ENCODE measurements at places on chromosomes 5 and 9.

DNA sequence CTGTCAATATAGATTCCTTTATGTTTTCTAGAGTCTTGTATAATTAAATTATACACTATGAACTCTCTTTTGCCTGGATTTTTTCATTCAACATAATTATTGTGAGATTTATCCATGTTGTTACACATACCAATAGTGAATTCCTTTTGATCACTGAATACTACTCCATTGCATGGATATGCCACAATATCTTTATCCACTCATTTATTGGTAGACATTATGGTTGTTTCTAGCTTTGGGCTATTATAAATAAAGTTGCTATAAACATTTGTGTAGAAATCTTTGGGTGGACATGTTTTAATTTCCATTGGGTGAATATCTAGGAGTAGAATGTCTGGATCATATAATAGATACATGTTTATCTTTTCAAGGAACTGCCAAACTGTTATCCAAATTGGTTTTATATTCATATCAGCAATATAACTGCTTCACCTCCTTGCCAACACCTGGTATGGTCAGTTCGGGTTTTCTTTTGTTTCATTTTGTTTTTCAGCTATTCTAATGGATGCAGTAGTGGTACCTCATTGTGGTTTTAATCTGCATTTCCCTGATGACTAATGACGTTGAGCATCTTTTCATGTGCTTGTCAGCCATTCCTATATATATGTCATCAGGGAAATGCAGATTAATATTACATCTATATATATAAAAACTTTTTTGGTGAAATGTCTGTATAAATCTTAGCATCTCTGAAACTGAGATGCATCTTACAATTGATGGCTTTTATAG is 32.1 kb upstream of the TCF7 start:
- peak; percentile 29 for DNase-seq

DNA sequence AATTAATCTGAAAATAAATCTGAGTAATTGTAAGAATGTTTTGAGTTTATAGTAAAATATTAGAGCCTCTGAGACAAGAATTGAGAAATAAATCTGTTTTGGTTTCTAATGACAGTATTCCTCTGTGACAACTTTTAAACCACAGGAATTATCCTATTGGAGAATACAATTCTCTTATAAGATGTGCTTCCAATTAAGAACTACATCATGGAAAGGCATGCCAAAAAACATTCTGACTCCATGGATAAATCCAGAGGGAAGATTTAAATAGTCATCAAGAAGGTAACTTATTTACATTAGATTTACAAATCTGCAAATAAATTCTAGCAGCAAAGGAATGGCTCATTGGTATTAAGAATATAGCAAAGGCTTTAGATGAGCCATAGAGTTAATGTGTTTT is 178.3 kb upstream of the ACOT12 start:
- peak; percentile 49 for DNase-seq

GRCh38 chr5:173075137-173075843 is 19.1 kb downstream of the CREBRF start:
- DNase-seq, result no peak

- DNase-seq, result no peak
Observed at GRCh38 chr9:135773530-135774238, 71.7 kb downstream of the KCNT1 start.

All from fibroblast of upper back skin (primary cell).